AML-193 (cell line): ENCODE measurements at places on chromosomes 16 and 17.

DNA sequence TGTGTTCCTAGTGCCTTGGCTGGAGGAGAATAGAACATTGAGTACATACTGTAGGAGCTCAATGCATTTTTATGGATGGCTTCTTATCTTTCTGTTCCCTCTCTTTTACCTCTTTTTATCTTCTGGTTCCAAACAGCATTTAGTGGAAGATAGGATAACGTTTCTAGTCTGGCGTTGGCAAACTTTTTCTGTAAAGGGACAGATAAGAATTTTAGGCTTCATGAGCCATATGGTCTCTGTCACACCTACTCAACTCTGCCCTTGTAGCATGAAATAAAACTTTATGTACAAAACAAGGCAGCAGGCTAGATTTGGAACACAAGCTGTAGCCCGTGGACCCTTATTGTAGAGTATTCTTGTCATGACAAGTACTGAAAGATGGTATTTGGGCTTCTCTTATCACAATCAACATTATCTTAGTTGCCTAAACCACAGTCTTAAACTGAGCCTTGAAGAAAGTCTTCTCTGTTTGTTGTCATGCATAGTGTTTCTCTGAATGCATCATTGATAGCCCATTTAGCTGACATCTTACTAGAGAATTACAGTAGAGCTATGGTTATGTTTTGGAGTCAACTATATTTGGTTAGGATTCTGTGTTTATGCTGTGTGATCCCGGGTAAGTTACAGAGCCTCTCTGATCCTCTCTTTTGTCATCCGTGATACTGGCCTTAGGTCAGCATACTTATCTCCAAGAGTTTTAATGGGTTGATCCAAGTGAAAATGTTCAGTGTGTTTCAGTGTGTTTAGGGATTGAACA lies 80.2 kb downstream of the HS3ST4 start:
- no peak for DNase-seq

DNA sequence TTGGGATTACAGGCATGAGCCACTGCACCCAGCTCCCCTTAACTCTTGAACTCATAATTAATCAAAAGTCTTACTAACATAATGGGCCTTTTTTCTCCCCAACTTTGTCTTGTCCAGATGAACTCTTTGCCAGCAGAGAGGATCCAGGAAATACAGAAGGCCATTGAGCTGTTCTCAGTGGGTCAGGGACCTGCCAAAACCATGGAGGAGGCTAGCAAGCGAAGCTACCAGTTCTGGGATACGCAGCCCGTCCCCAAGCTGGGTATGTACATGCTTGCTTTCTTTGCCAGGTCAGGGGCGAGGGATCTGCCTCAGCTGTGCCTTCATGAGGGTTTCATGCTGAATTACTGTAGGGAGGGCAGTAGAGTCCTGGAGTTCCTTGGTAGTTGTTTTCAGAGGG lies 25.3 kb downstream of the NMT1 start:
- no peak for DNase-seq

- DNase-seq = no peak
These were observed 13.7 kb downstream of the WNT9B start for GRCh38 chr17:46865100-46865499.

- DNase-seq = no peak
These were observed 135.7 kb downstream of the PRKCA start for GRCh38 chr17:66438101-66438500.

DNA sequence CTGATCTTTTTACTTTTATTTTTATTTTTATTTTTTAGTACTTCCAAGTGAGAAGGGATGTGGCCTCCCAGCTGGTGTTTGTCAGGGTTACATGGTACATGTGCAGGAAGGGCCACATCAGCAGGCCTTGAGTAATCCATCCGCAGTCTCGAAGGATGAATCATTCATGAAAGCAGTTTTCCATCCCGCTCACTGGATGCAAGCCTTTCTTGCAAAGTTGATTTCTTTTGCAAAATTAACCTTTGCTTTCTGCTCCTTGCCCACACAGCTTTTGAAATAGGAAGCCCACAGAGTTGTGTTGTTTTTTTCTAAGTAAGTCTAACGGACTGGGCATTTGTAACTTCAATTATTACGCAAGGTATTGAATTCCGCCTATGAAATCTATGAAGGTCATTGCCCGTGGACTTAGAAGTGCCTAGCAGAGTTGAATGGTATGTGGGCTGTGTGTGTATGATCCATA lies 157.4 kb downstream of the PRKCA start:
- peak; percentile 100 for DNase-seq

GRCh38 chr16:379961-380761 lies 1.6 kb downstream of the PGAP6 start:
- no peak for DNase-seq

DNA sequence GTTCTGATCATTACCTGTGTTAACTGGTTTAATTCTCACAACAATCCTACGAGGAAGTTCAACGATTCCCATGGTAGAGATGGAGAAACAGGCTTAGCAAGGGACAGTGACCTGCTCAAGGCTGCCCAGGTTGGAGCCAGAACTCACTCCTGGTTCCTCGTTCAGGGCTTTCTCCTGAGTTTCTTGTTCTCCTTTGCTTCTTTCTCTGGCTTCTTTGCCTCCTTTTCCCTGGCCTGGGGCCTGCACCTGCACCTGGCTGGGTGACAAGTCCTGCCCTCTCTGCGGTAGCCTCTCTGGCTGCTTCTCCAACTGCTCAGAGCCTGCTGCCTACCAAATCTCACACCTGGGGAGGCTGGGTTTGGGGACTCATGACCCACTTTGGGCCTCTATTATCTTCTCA lies 2.8 kb downstream of the CCL22 start:
- no peak for DNase-seq
